ENCODE measurements at places on chromosomes 1 and 21. TPM values are rescaled to one million over a fixed set of nuclear protein-coding genes. Genes with fewer than 3 reads are reported as not detected.

The OR2AK2 gene
- not detected for total RNA-seq

The ZNF687 gene
- 14.3 TPM for total RNA-seq

The C1orf141 gene
- total RNA-seq: not detected

The BARHL2 gene
- total RNA-seq: not detected

- DNase-seq: peak; percentile 40
Observed at GRCh38 chr1:192907545-192908243, 98.9 kb downstream of the RGS2 start.

GRCh38 chr1:14094611-14095400 is 394.8 kb downstream of the PRDM2 start:
- DNase-seq: peak; percentile 33

- no peak for DNase-seq
Observed at GRCh38 chr1:212188599-212189351, 96.4 kb upstream of the PPP2R5A start.

- DNase-seq: no peak
Observed at GRCh38 chr1:18640228-18641004, 9.8 kb downstream of the PAX7 start.

All from M059J (cell line).